ENCODE measurements at places on chromosomes 13 and 19.
A peak's percentile ranks its signal among the peaks of the same experiment; 100 is the strongest.

GRCh38 chr13:75180805-75181455 is 301.0 kb downstream of the TBC1D4 start:
- DNase-seq: no peak

GRCh38 chr13:21730186-21730880 is 59.5 kb downstream of the FGF9 start:
- no peak for DNase-seq

DNA sequence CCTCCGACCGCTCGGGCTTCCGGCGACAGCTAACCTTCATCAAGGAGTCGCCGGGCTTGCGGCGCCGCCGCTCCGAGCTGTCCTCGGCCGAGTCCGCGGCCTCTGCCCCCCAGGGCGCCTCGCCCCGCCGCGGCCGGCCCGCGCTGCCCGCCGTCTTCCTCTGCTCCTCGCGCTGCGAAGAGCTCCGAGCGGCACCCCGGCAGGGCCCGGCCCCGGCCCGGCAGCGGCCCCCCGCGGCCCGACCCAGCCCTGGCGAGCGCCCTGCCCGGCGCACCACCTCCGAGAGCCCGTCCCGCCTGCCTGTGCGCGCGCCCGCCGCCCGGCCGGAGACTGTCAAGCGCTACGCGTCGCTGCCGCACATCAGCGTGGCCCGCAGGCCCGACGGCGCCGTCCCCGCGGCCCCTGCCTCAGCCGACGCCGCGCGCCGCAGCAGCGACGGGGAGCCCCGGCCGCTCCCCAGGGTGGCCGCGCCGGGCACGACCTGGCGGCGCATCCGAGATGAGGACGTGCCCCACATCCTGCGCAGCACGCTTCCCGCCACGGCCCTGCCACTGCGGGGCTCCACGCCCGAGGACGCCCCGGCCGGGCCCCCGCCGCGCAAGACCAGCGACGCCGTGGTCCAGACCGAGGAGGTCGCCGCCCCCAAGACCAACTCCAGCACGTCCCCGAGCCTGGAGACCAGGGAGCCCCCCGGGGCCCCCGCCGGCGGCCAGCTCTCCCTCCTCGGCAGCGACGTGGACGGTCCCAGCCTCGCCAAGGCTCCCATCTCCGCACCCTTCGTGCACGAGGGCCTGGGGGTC is 9.6 kb downstream of the C19orf25 start:
- no peak for DNase-seq

DNA sequence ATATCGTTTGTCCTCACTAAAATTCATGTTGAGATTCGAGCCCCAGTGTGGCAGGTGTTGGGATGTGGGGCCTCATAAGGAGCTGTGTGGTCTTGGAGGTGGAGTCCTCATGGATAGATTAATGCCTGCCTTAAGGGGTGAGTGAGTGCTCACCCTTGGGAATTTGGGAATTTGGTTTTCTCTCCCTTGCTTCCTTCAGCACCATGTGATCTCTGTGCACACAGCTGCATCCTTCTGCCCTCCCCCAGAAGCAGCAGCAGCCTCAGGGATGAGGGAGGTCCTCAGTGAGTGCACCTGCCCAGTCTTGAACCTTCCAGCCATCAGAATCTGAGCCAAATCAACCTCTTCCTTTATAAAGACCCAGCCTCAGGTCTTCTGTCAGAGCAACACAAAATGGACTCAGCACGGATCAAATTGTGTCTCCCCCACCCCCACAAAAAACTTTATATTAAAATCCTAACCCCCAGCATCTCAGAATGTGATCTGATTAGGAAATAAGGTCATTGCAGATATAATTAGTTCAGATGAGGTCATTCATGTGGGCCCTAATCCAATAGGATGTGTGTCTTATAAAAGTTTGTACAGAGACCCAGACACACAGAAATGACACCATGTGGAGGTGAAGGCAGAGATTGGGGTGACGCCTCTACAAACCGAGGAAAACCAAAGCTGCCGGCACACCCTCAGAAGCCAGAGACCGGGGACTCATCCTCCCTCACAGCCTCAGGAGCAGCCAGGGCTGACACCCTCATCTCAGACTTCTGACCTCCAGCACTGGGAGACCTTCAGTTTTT is 12.9 kb downstream of the CYTH2 start:
- DNase-seq: peak; percentile 23

DNA sequence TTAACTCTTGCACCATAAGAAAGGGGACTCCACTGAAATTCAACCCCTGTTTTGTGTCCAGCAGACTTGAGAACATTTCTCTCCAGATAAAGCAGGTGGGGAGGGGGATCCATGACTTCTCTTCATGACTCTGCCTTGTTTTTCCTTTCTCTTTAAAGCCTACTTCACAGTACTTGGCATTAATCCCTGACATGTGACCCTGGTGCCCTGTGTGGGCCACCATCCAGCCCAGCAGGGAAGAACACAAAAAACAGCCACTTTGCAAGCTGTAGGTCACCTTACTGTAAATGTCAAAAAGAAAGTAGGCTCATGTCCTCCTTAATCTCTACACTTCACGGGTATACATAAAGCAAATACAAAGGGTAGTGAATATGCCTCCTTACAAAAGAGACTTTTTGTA is 30.3 kb upstream of the TPP2 start:
- DNase-seq: no peak

DNA sequence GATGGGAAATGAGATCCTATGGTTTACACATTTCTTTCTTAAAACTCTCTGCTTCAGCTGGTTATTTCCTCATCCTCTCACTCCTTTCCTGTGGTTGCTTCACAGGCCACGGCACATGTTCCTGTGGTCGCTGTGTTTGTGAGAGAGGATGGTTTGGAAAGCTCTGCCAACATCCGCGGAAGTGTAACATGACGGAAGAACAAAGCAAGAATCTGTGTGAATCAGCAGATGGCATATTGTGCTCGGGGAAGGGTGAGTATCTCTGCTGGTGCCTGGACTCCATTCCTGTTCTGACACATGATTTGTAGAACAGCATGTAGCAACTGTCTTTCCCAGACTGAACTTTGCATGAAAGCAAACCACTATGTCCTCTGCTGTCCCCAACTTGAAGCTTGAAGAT is 254.2 kb downstream of the ITGBL1 start:
- no peak for DNase-seq

- no peak for DNase-seq
These were observed 281.0 kb downstream of the ATP8A2 start for GRCh38 chr13:25652764-25653163.

DNA sequence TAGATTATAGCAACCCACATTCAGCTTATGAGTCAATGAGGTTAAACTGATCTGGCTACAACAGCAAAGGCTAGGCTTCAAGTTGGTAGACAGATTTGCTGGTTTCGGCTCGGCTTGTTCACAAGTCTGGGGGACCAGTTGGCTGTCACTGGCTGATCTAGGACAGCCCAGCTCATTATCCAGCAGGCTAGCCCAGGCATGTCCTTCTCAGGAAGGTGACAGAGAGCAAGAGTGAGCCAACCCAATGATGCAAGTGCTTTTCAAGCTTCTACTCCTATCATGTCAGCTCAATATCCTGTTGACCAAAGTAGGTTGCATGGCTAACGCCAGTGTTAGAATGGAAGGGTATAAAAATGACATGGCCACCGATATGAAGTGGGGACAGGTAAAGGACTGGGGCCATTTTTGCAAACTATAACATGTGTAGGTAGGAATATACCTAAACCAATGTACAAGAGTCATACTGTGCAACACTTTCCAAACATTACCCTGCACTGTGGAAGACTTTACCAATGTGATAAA is 220.9 kb upstream of the SOX21 start:
- no peak for DNase-seq

DNA sequence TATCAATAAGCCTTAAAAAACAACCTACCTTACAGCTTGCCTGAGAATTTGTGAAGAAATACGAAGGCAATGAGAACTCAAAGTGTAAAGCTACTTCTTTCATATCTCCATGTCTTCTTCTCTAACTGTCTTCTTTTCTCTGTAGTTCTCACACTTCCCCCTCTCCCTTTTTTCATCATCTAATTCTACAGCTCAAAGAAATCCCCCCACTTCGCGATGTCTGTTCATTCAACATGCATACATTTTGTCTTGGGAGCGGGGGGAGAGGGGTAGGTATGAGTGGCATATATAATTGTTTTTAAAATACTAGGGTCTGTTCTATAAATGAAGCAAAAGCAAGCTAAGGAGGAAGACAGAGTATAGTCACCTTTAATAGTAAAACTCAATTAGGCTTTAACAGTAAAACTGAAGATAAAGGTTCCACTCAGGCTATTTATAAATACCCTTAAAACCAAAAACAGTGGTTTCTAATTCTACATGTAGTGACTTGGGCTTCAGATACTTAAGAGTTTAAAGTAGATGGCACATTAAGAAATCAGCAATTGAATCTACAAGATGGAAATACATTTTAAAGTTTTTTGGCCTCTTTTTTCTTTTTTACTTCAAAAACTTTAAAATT is 106.9 kb downstream of the KLF12 start:
- no peak for DNase-seq

DNA sequence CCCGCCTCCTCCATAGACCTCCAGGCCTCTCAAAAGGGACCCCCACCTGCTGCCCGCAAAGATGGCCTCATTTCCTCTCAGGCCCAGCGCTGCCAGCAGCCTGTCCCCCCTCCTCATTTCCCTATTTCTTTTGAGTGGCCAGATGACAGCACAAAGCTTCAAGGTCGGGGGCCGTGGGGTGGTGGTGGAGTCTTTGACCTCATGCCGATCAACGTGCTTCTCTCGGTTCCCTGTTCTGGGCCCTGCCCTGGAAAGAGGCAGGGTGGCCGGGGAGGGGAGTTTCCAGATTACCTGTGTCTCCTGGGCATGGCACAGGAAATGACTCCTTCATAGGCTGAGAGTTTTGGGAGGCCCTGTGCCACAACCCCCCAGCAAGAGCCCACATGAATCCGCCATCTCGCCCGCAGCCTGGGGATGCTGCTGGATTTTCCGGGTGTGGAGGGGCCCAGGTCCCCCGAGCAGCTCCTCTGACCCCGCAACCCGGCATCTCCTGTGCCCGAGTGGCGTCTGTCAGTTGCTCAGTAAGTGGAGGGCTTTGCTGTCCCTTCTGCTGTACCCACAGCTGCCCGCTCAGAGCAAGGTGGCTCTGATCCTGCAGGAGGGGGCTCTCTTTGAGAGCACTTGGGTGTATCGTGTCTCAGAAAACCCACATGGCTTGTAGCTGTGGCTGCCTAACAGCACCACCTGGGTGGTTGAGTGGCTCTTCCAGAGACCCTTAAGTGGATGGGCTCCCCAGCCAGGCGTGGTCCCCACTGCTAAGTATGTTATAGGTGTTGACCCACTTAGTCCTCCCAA is 139.4 kb downstream of the SIPA1L3 start:
- no peak for DNase-seq

- peak; percentile 82 for DNase-seq
These were observed 111.3 kb upstream of the MRI1 start for GRCh38 chr19:13652810-13653590.

DNA sequence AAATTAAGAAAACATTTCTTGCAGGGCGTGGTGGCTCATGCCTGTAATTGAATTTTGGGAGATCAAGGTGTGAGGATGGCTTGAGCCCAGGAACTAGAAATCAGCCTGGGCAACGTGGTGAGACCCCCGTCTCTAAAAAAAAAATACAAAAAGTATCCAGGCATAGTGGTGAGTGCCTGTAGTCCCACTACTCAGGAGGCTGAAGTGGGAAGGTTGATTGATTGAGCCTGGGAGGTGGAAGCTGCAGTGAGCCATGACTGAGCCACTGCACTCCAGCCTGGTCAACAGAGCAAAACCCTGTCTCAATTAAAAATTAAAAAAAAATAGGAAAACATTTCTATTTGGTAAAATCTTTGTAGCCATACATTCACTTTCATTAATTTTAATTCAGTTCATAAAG is 526.5 kb downstream of the PCDH9 start:
- DNase-seq: no peak

- DNase-seq: no peak
These were observed 56.5 kb downstream of the VAV1 start for GRCh38 chr19:6828698-6829633.

DNA sequence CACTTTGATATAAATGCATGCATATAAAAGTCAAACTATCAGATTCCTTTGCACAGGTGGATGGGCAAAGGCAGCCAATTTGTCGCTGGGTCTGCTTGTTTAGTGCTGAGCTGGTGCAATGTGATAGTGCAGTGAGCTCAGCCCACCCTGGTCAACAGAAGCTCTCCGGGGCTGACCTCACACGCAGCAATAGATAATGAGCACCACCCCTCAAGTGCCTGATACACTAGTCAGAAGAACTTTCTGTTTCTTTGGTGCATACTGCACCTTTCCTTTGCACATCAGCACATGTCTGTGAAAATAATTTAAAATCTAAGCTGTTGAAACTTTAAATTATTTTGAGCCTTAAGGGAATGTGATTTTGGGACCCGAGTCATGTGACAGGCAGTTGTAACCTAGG is 20.2 kb downstream of the ATP8A2 start:
- no peak for DNase-seq

- no peak for DNase-seq
These were observed 11.1 kb downstream of the GJA3 start for GRCh38 chr13:20149762-20150161.

DNA sequence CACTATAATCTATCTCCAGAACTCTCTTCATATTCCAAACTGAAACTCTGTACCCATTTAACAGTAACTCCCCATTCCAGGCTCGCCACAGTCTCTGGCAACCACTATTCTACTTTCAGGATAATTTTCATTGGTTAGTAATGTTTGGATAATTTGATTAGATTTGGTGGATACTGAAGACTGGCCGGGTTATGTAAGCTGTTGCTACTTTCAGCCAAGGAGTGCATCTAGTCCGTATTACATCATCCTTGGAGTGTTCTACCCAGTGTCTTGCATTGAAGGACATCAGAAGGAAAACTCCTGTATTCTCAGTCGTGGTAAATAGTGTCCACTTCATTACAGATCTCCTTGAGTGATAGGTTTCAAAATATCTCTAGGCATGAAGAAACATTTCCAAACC is 60.5 kb downstream of the PCCA start:
- DNase-seq: no peak

GRCh38 chr13:94323764-94324758 is 155.4 kb downstream of the DCT start:
- DNase-seq: no peak

GRCh38 chr13:73825143-73825542 is 309.1 kb downstream of the KLF12 start:
- no peak for DNase-seq

- no peak for DNase-seq
These were observed 15.1 kb upstream of the FOXO1 start for GRCh38 chr13:40681341-40682146.

- DNase-seq: no peak
These were observed 1.6 kb upstream of the PCDH8 start for GRCh38 chr13:52850072-52850395.

Data from NCI-H2081 (cell line).